ENCODE measurements at places on chromosomes 2 and 18.

DNA sequence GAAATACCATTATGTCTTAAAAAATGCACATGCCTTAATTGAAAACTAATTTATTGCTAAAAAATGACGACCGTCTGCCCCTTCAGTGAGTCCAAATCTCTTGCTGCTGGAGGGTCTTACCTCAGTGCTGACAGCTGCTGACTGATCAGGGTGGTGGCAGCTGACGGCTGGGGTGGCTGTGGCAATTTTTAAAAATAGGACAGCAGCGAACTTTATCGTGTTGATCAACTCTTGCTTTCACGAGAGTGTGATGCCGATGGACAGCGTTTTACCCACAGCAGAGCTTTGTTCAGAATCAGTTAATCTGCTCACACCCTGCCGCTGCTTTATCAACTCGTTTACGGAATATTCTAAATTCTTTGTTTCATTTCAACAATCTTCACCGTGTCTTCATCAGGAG is 21.2 kb upstream of the CTDP1 start:
- no peak for DNase-seq

GRCh38 chr18:68391801-68392200 is 323.1 kb downstream of the TMX3 start:
- DNase-seq: no peak

GRCh38 chr2:68774569-68775271 is 40.1 kb downstream of the ARHGAP25 start:
- peak; percentile 56 for DNase-seq

DNA sequence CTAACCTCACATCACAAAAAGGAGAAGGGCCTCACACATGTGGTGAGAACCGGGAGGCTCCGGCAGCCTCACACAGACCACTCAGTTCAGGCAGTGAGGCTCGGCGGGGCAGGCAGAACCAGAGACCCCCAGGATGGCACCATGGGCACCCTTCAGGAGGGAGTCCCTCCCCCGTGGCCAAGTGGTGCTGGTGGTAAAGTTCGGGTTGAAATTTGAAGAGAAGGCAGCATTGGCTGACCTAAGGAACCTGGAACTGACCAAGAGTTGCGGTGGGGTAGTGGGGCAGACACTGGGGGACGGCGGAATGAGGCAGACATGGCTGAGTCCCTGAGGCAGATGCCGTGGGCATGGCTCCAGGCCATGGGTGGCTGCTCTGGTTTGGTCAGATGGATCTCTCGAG is 239.3 kb upstream of the MYT1L start:
- no peak for DNase-seq

GRCh38 chr2:102253140-102253752 is 58.1 kb upstream of the IL1RL1 start:
- no peak for DNase-seq

DNA sequence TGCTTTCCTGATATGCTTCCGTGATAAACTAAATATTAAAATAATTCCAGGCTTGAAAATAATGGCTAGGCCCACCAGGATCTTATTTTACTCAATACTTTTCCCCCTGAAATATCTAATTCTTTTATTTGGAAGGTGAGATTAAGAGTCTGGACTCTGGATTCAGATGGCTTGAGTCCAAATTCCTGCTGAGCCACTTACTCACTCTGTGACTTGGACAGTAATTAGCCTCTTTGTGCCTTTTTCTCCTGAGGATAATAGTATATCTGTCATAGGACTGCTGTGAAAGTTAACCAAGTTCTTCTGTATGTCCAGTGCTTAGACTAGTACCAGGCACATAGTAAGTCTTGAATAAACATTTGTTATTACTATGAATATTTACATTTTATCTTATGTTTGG is 127.3 kb upstream of the ERBB4 start:
- DNase-seq: no peak

- DNase-seq: no peak
Measured at GRCh38 chr2:177187631-177188312, 24.8 kb upstream of the HNRNPA3 start.

DNA sequence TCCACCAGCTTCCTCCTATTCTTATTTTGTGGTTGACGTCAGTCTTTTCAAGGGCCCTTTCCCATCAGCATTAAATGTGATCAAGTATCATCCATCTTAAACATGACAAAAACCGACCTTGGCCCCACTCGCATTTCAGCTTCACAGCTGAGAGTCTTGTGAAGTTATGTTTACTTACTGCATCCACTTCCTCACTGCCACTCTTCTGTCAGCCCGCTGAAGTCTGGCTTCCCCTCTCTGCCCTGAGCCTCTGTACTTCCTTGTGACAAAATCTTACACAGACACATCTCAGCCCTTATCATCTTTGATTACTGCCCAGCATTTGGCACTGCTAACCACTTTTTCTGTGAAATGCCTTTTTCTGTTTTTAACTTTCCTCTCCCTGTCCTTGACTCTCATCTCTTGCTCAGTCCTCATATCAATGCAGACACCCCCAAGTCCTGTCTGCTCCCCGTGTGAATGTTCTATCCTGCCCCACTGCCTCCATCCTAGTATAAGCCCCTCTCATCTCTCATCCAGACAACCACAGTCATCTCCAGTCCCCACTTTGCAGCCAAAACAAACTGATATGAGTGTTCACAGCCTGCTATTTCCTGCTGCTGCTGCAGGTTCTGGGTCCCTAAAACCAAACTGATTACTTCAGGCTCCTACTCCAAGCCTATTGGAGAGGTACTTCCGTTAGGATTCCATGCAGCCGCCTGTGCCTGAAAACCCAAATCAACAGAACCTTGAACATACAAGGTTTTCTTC is 31.4 kb downstream of the FOSL2 start:
- no peak for DNase-seq

DNA sequence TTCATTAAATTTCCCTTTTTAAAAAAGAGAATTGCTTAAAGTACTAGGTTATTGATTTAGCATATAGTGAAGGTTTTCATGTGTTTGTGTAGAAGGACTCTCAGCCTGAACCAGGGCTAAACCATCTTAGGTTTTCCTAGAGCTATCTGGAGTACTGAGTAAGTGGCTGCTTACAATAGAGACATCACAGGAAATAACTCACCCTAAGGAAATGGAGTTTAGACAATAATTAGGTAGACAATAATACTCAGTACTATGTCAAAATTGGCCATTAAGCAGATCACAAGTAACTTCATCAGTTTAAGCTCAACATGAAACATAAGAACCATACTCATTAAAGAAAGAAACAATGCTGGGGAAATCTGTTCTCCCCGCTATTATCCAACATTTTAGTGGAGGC is 240.0 kb downstream of the RND3 start:
- no peak for DNase-seq

DNA sequence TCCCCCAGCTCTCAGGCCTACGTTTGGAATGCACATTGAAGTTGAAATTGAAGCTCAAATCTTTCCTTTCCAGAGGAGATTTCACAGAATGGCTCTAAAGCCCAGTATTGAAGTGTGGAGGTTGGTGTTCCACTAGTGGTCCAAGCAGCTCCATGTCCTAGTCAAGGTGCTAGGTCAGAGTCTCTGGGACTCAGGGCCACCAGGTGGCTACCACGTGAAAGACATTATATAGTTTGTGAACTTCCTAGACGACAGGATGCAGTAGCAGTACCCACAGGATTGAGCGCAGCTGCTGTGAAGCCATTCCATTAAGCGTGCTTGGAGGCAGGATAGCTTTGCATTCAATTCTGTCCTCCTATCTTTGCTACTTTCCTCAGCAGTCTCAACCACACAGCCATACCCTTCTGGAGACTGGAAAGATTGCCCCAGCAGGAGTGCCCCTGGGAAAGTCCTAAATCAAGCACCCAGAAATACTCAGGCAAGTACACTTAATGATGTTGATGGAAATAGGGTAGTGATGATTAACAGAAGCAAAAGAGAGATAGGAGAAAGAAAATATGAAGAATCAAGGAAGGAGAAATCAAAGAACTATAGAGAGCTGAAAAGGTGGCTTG is 4.7 kb upstream of the TGFA start:
- DNase-seq: no peak

DNA sequence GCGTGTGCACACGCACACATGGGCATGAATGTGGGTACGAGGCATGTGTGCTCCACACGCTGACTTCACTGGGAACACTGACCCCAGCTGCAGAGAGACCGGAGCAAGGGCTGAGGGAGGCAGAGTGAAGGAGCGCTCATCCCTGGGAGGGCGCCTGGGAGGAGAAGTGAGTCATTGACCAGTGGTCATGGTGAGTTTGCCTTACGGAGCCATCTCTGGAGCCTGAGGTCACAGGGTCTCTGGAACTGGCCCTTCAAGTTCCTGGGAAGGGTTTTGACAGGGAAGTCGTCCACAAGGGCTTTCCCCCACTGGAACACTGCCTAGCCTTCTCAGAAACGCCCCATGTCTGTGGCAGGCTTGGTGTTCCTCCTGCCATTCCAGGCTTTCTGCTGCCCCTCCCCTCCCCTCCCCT is 14.3 kb upstream of the TMEM185B start:
- no peak for DNase-seq

DNA sequence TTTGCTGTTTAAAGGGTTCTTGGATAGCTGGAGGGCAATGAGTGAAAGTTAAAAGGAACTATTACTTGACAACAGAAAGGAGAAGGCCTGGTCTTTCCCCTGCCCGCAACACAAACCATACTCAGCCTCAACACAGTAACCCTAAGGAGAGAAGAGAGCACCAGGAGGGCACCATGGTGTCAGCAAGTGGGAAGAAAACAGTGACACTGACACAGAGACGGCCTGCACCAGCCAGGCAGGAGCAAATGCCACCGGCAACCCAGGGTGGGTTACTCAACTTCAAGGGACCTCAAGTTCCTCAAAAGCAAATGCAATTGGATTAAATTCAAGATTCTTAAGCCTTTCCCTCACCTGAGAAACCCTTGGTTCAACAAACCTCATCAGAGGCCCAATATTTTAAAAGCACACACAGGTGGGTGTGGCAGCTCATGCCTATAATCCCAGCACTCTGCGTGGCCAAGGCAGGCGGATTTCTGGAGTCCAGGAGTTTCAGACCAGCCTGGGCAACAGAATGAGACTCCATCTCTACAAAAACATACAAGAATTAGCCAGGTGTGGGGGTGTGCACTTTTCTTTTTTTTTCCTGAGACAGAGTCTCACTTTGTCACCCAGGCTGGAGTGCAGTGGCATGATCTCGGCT is 52.3 kb downstream of the TFCP2L1 start:
- no peak for DNase-seq

- peak; percentile 16 for DNase-seq
Measured at GRCh38 chr2:8682719-8683667, 1.1 kb downstream of the ID2 start.

DNA sequence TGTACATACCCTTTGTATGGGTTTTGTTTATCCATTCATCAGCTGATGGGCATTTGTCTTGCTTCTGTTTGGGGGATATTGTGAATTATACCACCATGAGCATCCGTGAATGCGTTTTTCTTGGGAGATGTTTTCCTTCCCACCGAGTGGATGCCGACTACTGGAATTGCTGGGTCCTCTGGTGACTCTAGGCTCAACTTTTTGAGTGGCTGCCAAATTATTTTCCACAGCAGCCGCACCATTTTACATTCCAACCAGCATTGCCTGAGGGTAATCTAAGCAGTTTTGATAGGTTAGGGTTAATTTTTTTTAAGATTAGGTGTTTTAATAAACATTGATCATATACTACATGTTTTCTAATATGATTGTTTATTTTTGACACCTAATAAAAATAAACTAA is 220.1 kb downstream of the SNTG2 start:
- no peak for DNase-seq

- DNase-seq: peak; percentile 32
Measured at GRCh38 chr18:45686891-45687611, 36.9 kb upstream of the SLC14A1 start.

DNA sequence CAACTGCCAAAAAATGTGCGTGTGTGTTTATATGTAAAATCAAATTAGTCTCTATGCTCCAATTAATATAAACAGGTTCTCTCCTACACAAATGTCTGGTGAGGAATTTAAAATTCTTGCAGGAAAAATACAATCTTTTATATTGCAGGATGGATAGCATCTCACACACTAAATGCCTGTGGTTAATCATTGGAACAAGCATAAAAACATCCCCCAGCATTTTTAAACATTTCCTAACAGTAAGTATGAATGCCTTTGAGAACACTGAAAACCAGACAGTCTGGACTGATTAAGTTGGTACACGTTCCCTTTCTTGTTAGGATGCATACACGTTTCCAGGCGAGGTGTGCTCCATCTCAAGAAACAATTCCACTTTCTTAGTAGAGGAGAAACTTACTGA is 29.9 kb upstream of the PDE1A start:
- no peak for DNase-seq

GRCh38 chr2:210299866-210300373 is 15.1 kb downstream of the MYL1 start:
- DNase-seq: no peak

GRCh38 chr18:13407484-13407883 is 188.9 kb downstream of the LDLRAD4 start:
- DNase-seq: no peak

GRCh38 chr18:70289351-70290312 is 787 bp downstream of the SOCS6 start:
- DNase-seq: no peak

DNA sequence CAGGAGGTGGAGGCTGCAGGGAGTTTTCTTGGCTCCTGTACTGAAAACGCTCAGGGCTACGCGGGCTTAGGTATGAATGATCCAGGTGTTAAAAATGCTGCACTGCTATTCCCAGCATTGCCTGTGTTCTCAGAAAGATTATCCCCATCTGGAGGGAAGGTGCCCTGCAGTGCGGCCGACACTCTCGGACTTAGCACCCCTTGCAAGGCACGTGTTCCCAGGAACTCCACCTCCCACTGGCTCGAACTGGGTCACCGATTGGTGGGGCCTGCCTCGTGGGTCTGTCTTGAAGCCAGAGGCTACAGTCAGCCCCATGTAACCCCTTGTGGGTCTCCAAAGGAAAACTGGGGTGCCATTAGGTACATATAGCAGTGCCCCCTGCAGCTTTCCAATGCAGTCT is 25.7 kb downstream of the ANO7 start:
- DNase-seq: no peak

- no peak for DNase-seq
Measured at GRCh38 chr2:205763708-205764211, 81.5 kb downstream of the NRP2 start.

DNA sequence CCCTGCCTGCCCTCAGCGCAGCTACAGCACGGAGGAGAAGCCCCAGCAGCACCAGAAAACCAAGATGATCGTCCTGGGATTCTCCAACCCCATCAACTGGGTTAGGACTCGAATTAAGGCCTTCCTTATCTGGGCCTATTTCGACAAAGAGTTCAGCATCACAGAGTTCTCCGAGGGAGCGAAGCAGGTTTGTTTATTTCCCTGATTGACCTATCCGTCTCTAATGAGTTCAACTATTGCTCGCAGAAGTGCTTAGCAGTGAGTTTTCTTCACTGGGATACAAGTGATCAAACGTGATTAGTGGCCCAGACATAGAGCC is 639 bp downstream of the MAIP1 start:
- DNase-seq: no peak

- no peak for DNase-seq
Measured at GRCh38 chr2:60446413-60447267, 106.8 kb downstream of the BCL11A start.

GRCh38 chr2:232406556-232407310 is at the start of gene ALPG:
ALPG (plus strand) TSS chr2:232406844; CDS start chr2:232406895, 51 bp downstream.
- DNase-seq: no peak

GRCh38 chr2:167940346-167940725 is 307.1 kb downstream of the STK39 start:
- no peak for DNase-seq
